ENCODE measurements at places on chromosomes 2 and 18.

DNA sequence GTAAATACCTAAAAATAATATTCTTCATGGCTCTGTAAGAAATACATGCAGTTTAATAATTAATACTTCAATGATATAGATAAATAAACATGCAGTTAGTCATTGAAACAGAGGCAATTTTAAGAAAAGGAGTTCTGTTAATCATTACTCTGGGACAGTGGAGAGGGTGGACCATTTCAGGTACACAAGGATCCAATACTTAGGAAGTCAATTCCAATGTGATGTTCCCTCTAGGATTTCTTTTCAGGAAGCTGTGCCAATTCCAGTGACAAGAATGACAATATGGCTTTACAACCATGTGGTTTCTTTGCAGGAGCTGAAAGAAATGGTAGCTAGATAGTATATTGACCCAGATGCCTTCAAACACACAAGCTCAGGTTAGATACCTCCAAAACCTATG is 175.8 kb upstream of the NETO1 start:
- no peak for DNase-seq

DNA sequence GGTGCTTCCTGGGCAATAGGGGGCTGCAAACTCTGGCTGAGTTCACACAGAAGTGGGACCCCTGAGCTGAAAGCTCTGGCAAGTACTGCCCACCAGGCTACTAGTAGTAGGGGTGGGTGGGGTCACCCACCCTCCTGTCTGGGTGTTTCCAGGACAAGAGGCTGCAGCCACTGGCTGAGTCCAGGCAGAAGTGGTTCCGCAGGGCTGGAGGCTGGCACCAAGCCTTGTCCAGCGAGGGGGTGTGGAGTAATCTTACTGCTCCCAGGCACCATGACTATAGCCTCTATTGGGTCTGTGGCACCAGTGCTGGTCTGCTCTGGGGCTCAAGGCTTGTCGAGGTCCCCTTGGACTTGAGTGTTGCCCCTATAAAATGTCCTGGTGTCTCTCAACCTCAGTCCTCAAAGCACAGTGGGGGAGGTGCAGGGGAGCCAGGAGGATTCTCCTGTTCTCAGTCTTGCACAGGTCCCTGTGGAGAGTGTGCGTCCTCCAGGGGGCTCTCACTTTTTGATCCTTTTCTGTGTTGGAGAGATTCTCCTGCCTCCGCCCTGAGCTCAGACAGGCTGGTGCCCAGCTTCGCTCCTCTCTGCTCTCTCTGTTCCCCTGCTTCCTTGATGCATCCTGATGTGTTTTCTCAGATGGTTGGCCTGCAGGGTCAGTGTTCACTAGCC is 48.1 kb downstream of the NUP35 start:
- no peak for DNase-seq

GRCh38 chr2:32355976-32356680 is 695 bp upstream of the BIRC6 start:
- DNase-seq, result no peak

- DNase-seq, result no peak
Measured at GRCh38 chr2:3972377-3972776, 269.0 kb downstream of the DCDC2C start.

GRCh38 chr2:160909781-160910242 is 250.4 kb upstream of the TANK start:
- DNase-seq, result no peak

DNA sequence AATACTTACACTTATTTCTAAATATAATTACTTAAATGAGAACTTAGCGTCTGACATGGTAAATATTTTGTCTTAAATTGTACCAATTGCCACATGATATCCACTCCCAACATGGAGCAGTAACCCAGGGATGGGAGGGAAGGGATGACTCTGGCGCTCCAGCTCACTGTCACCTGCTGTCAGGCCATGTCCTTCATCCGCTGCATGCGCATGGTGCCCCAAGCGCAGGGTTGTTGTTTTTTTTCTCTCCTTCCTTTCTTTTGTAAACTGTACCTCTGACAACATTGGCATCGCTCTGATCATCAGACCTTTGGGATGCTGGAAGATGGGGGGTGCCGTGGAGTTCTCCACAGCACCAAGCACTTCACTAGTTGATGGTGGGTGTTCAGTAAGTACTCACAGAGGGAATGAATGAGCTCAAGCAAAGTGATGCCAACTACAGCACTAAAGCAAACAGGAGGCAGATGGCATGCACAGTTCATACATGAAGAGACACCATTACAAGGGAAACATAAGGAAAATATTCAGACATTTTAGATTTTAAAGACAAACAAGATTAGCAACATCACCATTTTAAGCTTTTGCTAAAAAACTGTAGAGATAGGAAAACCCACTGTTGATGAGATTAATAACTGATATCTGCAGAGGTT is 247.8 kb downstream of the GBX2 start:
- no peak for DNase-seq

- peak; percentile 30 for DNase-seq
Measured at GRCh38 chr2:9178110-9178903, 28.3 kb upstream of the ASAP2 start.

DNA sequence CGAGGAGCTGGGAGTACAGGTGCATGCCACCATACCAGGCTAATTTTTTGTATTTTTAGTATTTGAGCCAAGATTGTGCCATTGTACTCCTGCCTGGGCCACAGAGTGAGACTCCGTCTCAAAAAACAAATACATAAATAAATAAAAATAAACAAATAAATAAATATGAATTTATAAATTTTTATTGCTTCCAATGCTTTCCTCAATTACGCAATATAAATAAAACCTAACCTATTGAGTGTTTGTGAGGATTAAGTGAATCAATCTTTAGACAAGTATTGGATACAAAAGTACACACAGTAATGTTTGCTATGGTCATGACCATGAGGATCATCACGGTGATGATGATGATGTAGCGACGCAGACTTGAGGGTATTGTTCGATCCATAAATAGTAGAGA is 257.4 kb downstream of the ASXL3 start:
- no peak for DNase-seq

GRCh38 chr2:102809291-102810189 is 47.7 kb downstream of the TMEM182 start:
- DNase-seq, result no peak

All from progenitor cell of endocrine pancreas (in vitro differentiated cells).